ENCODE measurements at places on chromosomes 5 and 9.
A peak's percentile ranks its signal among the peaks of the same experiment; 100 is the strongest.

- DNase-seq, result no peak
Observed at GRCh38 chr5:149056616-149057165, 6.2 kb downstream of the SH3TC2 start.

GRCh38 chr5:16916262-16916878 is 19.7 kb downstream of the MYO10 start:
- DNase-seq, result no peak

GRCh38 chr5:164191240-164191639 is 685.8 kb downstream of the MAT2B start:
- DNase-seq, result no peak

DNA sequence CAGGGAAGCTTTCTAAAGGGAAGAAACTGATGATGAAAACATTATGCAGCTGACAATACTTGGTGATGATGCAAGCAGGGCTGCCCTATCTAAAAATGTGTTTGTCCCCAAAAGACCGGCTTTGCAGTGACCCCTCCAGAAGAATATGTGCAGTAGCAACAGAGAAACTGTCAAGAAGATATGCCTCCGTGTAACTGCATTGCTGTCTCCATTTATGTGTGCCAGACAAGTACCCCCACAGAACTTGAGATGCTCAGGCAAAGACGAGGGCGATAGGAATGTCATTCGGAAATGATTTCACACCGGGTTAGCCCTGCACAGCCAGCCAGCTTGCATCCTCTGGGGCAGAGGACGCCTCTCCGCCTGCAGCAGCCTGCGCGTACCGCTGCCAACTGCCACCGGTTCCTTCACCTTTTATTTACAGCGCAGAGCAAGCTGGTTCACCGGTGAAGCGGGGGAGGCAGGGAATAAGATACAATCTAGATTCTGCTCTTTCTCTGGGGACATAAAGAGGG is 2.0 kb downstream of the GABBR2 start:
- no peak for DNase-seq

DNA sequence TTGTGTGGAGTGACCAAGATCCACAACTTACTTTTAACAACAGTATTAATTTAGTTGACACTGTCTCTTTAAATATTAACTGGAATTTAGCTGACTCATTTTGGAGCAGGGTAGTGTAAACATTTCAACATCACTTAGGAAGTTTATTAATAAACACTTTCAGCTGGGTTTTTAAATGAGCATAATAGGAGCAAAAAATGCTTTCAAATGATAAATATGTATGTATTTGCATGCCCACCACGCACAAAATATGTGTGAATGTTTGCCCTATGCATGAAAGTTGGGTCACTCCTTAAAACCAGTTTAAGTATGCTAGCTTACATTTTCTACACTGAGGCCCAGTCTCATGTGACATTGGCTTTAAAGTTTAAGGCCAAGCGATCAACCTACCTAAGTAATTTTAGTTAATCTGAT is 2.9 kb downstream of the ZFAND5 start:
- DNase-seq, result no peak

DNA sequence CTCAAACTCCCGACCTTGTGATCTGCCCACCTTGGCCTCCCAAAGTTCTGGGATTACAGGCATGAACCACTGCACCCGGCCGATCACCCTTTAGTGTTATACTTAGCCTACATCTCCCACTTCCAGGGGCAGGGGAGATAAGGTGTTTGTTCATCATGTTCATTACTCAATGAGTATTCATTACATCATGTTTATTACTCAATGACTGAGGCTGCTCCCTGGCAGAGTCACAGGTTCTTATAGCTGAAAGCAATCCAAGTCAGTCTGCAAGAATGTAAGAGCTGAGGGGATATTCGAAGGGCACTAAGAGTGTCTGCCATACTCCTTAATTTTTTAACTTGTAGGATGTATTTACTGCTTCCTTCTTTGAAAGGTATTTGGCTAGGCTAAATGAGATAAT is 214.2 kb downstream of the SPATA31D1 start:
- DNase-seq, result no peak

DNA sequence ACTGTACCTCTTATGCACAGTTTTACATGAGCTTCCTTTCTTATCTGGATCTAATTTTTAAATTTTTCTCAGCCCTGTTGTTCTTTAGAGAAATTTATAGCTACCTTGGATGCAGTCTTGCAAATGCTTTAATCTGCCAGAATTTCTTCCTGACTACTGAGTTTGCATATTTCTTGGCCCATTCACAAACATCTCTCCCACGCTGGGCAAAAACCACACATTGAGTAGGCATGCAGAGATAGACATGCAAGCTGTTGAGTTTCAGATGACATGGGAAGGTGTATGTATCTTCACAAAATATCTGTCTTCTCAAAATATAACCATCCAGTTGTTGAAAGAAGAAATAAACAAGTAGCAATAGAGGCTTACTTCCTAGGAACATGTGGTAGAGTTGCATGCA is 101.2 kb downstream of the PARP8 start:
- DNase-seq, result no peak

- DNase-seq, result no peak
Observed at GRCh38 chr5:54909911-54910870, 75.2 kb downstream of the ESM1 start.

GRCh38 chr9:33265211-33265865 is 489 bp downstream of the CHMP5 start:
- DNase-seq, result no peak

DNA sequence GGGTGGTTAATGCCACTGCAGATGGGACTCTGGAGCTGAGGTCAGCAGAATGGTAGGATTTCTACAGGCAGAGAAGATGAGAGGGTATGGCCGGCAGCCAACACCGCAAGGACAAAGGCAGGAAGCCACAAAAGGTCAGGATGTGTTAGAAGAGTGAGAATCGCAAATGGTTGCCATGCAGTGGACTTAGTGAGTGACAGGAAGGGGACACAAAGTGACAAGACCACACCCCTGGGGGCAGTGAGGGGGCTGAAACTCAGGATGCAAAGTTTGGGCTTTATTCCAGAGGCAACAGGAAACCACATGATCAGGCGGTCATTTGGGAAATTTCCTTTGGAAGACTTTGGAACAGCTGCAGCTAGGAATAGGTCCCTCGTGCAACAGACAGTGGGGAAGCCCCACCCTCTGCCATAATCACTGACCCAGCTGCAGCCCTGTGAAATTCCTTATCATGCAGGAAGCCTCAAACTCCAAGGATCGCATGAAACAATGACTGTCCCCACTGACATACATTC is 14.2 kb upstream of the CCDC180 start:
- DNase-seq, result peak; percentile 45

GRCh38 chr5:127950707-127951391 is 132.7 kb upstream of the SLC12A2 start:
- no peak for DNase-seq

DNA sequence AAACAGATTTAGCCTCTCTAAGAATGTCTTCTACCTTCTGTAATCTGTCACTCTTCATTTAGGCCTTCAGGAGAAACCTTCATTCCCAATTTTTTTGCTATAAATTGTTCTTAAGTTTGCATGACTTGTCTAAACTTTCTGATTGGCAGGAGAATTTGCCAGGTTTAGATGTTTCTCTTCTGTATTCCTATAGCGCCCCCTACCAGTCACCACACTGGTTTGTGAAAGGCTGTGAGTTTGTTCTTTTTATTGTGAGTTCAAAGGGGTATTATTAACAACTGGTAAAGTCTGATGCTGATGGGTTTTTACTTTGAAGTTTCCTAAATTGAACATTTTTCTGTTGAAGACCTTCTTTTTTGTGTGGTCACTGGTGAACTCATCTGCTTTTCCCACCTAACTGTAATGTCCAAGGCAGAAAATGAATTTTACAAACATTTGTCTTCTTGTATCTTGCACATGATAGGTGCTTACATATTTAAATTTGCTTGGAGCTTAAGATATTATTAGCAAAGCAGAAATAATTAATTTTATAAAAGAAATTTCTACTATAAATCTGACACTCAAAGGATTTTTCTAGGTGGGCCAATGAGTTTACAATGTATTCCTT is 18.4 kb upstream of the F2RL2 start:
- DNase-seq, result peak; percentile 80

DNA sequence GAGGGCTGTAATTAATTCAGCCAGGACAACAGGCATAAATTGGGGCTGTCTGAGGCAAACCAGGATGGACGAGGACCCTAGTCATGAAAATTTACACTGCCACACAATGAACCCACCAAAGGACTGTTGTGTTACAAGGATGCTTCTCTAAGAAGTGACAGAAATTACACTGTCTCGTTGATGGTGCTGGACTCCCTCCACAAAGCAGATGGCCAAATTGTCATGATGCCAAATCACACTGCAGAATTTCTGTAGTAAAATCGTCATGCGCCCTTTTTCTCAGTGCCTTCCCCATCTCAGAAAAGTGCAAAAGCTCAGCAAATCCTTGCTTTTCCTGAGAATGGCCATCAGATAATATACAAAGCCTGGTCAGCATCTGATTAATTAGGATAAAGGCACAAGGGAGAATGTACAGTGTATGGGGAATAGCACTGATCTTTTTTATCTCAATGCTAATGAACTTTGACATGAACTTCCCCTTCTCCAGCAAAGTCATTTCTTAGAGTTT is 545.8 kb downstream of the CSNK1G3 start:
- DNase-seq, result peak; percentile 54

DNA sequence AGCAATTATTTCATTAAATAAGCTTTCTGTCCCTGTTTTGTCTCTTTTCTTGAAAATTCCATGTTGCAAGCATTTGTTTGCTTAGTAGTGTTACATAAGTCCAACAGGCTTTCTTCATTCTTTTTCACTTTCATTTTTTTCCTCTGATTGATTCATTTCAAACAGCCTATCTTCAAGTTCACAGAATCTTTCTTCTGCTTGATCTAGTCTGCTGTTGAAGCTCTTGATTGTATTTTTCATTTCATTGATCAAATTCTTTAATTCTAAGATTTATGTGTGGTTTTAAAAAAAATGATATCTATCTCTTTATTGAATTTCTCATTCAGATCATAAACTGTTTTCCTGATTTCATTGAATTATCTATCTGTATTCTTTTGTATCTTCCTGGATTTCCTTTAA is 20.4 kb upstream of the NFIL3 start:
- DNase-seq, result no peak

GRCh38 chr9:117858561-117858960 is 154.4 kb downstream of the TLR4 start:
- no peak for DNase-seq

DNA sequence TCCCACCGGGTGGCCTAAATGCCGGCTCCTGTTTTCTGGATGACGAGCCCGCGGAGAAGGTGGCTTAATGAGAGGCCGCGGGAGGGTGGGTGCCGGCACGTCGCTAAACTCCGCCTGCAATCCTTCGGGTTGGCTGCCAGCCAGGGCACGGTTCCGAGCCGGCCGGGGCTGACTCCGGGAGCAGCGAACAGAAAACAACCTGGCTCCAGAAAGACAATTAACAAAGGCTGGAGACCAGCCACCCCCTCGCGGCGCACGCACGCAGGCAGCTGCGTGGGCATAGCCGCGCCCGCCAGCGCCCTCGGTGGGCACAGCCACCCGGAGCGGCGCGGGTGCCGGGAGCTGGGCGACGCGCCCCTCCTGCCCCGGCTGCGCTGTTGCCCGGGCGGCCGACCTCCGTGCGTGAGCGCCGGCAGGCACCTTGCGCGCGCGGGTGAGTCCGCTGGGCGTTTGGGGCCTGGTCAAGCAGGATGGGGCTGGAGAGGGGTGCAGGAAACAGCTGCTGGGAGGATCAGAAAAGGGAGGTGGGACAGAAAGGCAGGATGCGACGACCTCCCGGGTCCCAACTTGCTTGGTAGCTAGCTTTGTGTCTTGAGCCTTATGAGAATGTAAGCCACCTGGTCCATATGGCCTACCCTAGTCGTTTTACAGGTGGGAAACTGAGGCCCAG is at the start of gene ARHGEF37:
Gene ARHGEF37, plus strand, starts transcription at position 307 of the 670 bp plus-strand sequence. CDS start 16,272 bp downstream, outside the sequence.
- peak; percentile 19 for DNase-seq

DNA sequence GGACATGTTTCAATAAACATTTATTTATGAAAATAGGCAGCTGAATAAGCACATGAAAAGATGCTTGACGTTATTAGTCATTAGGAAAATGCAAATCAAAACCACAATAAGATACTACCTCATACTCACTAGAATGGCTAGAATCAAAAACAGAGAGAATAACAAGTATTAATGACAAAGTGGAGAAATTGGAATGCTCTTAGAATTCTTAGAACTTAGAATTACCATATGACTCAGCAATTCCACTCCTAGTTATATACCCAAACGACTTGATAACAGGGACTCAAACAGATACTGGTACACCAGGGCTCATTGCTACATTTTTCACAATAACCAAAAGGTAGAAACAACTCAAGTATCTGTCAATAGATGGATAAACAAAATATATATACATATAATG is 15.1 kb upstream of the TRIM36 start:
- DNase-seq, result no peak

DNA sequence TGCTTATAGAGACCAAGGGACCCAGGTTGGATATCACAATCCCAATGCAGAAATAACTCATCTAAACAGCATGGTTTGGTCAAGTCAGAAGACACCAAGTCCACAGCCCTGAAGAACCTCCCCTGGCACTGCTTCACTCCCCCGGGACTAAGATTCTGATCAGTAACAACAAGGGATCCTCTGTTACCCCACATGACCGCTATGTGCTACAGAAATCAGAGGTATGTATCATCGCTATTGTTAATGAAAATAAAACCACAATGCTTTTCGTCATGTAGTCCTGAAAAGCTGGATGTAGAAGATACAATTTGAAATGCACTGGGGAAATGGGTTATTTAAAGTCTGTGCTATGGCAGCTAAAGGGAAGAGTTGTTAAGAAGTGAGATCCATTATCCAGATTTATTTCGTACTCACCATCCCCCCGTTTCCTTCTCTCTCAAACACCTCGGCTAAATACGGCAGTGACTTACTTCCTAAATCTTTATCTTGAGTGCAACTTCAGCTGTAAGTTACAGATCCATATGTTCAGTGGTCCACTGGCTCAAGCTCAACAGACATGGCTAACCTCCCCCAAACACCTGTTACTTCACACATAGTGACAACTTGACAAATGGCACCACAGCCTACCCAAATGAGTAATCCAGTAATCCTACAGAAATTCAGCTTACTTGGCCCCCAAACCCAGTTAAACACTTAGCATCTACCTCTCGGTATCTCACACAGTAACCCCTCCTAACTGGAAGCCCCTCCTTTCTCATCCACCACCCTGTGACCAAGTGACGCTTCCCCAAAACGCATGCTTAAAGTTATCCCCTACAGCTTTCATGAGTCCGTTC is 129.2 kb downstream of the MYO10 start:
- peak; percentile 4 for DNase-seq

- no peak for DNase-seq
Observed at GRCh38 chr9:2815661-2816060, 28.2 kb downstream of the PUM3 start.

Data from KBM-7 (cell line).